AG08395 (cell line): ENCODE measurements at places on chromosomes 4 and X.
A peak's percentile ranks its signal among the peaks of the same experiment; 100 is the strongest.

GRCh38 chr4:828641-829271 lies 2.8 kb upstream of the CPLX1 start:
- no peak for DNase-seq

DNA sequence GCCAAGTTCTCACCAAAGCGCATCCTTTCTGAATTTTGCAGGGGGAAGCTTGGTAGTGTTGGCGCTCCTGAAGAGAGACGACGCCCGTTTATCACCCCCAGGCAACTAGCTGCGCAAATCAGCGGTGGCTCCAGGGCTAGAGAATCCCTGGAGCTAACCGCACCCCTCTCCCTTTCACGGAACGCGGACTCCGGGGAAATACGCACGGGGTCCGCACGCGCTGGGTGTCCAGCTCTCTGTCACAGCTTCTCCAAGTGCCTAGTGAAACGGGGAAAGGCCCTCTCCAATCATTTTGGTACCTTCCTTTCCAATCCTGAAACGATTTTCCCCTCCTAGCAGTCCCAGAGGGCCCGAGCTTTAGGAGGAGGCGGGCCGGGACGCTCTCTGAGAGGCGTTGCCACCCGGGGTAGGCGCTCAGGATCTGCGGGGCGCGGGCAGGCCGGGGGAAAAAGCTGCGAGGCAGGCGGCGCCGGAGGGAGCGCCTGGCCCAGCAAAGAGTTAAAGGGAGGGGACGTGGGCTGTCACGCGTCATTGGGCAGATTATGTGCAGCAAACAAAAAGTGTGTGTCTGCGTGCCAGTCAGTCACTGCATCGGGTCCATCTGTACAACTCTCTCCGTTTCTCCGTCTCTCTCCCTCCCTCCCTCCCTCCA lies at the start of gene PRDM8:
TSS of gene PRDM8 (plus strand) at position 582 of the 652 bp plus-strand sequence. CDS start 2,578 bp downstream, outside the sequence.
- DNase-seq = peak; percentile 60

- peak; percentile 63 for DNase-seq
Observed at GRCh38 chr4:109998867-109999584, 86.3 kb downstream of the EGF start.

DNA sequence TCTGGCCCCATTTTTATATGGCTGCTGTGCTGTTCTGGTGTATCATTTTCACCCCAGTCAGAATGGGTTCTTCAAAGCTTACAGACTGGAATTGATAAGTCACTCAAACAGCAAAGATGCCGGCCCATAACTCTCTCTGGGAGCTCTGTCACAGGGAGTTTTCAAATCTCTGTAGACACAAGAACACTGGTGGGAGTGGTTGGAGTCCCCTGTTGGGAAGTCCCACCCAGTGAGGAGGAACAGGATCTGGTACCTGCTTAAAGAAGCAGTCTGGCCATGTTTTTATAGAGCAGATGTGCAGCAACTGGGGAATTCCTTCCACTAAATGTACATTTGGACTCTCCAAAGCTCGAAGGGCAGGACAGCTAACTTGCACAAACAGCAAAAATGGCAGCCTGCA lies 69.3 kb upstream of the UGT2B7 start:
- DNase-seq = no peak

DNA sequence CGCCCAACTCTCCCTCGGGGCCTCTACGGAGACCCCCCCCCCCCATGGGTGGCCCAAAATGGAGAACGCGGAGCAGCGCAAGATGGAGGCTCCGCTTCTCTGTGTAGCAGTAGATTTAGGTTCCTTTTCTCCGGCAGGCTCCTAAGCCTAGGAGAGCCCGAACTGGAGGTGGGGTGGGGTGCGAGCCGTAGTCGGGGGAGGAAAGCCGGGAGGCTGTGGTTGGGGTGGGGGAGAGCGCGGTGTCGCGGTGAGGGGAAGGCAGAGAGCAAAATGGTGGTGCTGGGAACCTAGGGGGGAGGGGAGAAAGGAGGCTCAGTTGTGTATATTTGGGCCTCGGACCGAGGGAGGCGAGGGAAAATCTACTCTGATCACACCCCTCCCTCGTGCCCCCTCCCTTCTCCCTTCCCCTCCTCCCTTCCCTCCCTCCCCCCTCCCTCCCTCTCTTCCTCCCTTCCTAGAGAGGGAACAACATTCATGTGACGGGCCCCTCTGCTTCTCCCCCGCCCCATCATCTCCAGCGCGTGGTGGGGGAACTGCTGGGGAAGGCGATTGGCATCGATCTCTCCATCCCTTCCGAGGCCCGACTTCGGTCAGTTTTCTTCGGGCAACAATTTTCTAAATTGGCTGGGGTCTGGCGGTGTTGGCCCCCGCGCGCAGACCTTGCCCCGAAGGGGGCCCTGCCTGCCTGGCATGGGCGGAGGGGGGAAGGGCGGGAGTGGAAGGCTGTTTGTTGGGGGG lies at the start of gene STAG2:
TSS of gene STAG2 (plus strand) at position 439 of the 738 bp plus-strand sequence. CDS start 60,922 bp downstream, outside the sequence.
- peak; percentile 50 for DNase-seq

GRCh38 chr4:39446483-39446841 lies 12.3 kb downstream of the RPL9 start:
- no peak for DNase-seq

DNA sequence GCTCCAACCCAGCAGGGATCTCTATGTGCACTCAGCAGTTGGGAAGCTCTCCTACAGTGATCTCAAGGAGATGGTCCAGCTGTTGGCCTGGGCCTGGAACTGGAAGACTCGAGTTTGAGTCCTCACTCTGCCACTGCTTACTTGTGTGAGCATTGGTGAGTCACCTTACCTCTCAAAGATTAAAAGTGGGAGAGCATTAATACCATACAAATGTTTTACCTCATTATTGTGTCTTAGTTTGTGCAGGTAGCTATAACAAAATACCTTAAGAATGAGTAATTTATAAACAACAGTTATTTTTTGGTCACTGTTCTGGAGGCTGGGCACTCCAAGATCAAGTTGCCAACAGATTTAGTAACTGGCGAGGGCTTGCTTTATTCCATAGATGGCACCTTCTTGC lies 21.4 kb upstream of the ZNF827 start:
- no peak for DNase-seq

DNA sequence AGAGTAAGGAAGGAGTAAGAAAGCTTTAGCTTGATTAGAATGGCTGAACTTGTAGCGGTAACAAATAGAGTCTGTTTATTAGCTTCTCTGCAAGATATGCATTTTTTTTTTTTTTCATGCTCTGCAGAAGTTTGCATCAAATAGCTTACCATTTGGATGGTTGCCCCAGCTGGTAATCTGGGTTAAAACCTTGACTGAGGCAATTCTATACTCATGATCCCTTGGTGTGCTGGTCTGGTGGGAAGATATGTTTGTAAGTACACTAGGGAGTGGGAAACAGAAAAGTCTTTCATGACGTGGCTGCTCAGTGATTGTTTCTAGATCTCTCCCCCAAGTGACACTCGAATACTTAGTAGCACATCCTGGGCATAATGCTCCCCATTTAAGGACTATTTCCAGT lies 32.1 kb downstream of the SEPTIN11 start:
- DNase-seq = no peak

DNA sequence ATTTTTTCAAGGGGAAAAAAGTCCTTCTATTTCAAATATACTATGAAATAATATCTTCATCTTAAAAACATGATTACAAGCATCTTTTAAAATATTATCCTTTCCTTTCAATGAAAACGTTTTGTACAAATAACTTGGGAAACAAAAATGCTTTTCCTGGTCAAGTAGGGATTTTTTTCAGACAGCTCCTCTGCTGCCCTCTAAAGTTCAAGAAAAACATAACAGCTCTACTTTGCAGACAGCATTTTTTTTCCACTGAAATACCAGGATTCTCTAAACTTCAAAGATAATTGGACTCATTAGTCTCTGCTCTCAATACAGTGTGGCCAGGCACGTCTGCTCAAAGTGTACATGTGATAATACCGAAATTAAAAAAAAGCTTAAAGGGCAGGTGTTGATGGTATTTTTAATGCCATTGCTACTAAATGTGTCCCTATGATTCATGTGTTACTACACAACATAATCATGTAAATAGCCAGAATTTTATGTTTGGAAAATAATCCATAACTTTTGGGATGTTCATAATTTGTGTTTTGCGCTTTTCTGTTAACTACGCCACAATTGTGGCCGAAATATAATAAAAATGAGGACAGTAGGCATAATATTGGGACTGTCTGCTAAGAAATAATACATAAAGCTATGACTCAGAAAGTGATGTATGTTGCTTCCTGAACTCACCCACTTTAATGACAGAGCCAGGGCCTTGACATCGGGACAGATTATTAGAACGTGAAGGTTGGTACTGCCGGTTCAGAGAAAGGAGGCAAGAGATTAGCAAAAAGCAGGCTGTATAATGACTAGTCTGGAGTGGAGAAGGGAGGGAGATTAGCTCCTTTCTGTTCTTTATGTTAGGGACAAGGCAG lies 478.9 kb downstream of the KCNIP4 start:
- DNase-seq = peak; percentile 3

DNA sequence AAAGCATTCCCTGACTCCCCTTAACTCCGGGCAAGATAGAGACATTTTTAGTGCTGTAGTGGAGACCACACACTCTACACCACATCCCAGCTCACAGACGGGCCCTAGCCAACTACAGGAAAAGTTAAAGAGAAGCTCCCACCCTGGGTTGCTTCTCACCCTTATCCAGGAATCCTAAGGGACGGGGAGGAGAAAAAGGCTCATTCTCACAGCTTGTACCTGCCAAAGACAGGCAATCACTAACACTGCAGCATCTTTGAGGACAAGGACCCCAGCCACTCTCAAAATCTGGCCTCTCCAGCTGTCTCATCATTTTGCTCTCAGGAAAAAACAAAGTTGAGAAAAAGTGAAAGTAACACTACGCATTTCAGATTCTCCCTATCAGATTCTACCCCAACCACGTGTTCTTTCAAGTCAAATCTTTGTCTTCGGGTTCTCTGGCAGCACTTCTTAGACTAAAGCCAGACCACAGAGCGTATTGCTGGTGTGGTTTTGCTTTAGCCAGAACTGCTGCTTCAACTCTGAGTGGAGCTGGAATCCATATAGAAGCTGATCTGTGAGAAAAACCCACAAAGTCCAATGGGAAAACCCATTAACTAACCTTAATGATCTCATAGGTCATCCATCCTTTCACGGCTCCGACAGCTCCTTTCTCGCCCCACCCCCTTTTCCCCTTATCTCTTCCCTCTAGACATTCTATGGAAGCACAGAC lies 605.9 kb upstream of the DIPK2B start:
- peak; percentile 46 for DNase-seq

GRCh38 chrX:9293051-9293496 lies 171.8 kb upstream of the TBL1X start:
- DNase-seq = no peak

DNA sequence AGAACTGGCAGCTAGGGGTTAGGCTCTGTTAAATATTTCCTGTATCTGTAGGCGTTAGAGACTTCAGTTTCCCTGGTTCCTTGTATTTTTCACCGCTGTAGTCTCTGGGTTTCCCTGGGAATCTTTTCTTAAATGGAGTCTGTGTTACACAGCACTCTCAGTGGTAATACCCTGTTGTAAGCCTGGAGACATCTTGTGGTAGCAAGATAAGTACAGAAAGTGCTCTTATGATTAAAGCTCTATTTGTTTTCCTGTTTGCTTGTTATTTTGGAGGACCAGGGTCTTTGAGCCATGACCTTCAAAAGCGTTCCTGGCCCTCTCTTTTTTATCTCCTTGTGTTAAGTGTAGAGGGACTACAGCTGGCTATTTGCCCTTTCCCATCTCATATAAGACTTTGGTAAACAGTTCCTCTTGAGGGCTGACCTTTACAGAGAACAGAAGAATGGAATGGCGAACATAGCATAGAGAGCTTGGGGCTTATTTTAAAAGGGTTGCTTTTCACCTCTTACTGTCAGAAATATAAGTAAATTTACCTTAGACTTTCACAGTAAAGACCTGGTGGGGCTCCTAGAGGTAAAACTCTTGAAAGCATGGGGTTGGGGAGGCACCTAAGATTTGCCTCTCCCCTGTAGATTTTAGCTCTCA lies 782.5 kb downstream of the FAT4 start:
- DNase-seq = no peak

DNA sequence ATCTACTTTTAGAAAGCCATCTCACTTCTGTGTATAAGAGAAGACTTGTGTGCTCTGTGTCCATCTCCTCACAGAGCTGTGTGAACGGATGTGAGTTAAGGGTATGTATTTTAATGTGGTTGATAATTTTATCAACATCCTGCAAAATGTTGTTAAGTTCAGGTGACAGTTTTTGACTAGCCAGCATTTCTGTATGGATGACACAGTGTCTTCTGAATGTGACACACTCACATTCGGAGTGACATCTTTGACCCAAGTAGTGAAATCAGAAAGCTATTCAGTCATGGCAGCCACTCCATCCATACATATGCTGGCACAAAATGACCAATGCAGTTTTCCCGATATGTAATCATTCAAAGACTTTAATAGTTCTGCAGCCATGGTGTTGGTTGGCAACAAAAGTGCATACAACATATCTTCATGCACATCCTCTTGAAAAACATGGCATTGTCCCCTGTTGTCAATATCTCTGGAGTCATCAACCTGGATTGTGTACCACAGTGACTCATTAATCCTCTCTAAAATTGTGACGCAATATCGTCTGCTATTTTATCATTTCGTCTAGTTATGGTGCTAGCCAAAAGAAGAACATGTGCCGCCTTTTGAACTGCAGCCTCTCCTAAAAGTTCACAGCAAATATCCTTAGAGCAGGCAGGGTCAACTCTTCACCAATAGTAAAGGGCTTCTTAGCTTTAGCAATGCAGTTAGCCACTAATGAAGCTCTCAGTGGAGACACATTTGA lies 6.8 kb upstream of the FGF2 start:
- DNase-seq = no peak

DNA sequence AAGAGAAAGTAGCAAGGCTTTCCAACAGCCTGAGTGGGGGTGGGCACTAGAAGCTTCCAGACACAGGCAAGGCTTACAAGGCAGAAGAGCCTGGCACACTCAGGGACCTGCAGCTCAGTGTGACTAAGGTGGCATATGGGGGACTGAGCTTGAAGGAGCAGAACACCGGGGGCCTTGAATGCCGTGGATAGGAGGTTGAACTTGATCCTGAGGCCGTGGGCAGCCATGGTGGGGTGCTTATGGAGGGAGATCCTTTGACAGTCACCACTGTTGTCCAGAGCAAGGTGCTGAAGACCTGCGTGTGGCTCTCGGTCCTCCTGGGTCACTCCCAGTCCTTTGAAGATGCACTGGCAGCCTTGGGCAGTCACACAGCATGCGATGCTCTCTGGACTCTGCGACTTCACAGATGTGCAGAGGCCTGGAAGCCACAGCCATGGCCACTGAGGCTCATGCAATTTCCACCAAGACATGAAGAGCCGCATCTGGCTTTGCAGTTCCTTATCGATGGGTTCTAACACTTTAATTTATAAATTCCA lies 18.3 kb downstream of the C4orf50 start:
- DNase-seq = no peak

DNA sequence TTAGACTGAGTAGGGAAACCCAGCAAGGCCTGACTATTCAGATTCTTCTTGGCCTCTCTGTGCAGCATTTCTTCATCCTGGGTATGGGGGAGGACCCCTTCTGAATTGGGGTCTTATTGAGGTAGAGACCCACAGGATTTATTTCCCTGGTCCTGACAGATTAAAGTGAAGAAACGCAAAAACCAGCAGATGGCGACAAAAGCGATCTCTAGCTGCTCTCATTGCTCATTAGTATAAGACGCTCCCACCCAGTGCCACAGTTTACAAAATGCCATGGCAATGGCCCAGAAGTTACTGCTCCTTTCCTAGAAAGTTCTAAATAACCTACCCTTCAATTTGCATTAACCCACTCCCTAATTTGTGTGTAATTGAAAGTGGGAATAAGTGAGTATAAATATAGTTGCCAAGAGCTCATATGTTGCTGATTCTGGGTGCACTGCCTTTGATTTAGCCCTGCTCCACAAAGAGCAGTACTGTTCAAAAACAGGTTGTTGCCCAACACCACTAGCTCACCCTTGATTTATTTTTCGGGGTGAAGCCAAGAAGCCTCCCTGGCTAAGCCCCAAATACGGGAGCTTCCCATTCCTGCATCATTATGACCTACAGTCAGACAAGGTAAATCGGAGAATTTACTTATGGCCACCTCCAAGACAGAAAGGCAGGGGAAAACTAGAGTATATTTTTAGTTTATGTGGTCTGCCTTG lies 3.7 kb upstream of the BEX4 start:
- DNase-seq = peak; percentile 43
